ENCODE measurements at places on chromosomes 12 and 14. TPM values are rescaled to one million over a fixed set of nuclear protein-coding genes. Genes with fewer than 3 reads are reported as not detected.

RFX4 gene
- total RNA-seq: 0.07 TPM

NANOG gene
- total RNA-seq: 0.05 TPM

NXPH4 gene
- 6.8 TPM for total RNA-seq

PIWIL1 gene
- not detected for total RNA-seq

RNF212B gene
- not detected for total RNA-seq

CIT gene
- total RNA-seq: 14.3 TPM

TMEM233 gene
- total RNA-seq: not detected

INSM2 gene
- 0.04 TPM for total RNA-seq
